ENCODE measurements at places on chromosomes 6 and 20. TPM values are rescaled to one million over a fixed set of nuclear protein-coding genes. Genes with fewer than 3 reads are reported as not detected.

The TNF gene
- not detected for total RNA-seq

DNA sequence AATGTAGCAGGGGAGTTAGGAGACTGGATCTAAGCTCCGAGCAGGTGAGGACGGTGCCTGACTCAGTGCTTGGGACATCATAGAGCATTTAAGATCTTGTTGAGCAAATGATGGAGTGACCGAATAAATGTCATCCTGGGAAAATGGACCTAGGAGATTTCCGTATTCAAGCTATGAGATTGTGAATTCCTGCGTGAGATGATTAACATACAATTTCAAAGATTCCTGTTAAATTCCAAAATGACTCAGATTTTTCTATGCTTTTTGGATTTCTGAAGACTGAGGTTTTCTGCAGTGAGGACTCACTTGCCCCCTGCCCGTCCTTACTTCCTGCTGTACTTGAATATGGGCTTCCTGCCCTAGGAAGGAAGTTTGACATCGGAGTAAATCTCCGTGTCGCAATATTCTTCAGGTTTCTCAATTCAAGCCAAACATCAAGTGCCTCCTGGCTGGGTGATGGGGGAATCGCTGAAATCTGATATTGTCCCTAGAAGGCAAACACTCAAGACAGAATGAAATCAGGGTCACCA, 5.2 kb downstream of the SYTL3 start:
- no peak for DNase-seq
- H3K27ac ChIP-seq = peak overlapping the region; percentile 72
- H3K36me3 ChIP-seq = no peaks in the 10 kb centered on the region
- no peak overlapping the region for H3K4me3 ChIP-seq
- H3K27me3 ChIP-seq = no peaks in the 10 kb centered on the region
- peaks cover 10% of the 10 kb centered on the region for H3K4me1 ChIP-seq

DNA sequence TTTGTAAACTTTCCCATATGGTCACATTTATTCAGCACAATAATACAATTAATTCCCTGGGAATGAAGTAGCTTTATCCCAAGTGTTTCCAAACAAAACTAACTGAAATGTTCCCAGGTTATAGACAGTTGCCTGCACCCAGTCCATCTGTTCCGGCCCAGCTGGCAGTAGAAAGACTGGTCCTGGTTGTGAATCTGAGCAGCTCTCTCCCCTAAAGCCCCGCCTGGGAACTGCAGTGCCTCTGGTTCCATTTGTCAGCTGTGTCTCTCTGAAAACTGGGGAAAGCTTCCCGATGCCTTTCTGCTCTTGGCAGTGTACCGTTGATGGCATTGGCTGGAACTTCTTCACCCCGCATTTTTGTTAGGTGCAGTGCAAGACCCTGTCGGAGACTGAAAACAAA, 8.7 kb downstream of the MTHFD1L start:
- peaks cover 2% of the 10 kb centered on the region for H3K27me3 ChIP-seq
- no peaks in the 10 kb centered on the region for H3K36me3 ChIP-seq
- peak overlapping the region; percentile 57 for H3K4me3 ChIP-seq
- peaks cover 16% of the 10 kb centered on the region for H3K4me1 ChIP-seq

DNA sequence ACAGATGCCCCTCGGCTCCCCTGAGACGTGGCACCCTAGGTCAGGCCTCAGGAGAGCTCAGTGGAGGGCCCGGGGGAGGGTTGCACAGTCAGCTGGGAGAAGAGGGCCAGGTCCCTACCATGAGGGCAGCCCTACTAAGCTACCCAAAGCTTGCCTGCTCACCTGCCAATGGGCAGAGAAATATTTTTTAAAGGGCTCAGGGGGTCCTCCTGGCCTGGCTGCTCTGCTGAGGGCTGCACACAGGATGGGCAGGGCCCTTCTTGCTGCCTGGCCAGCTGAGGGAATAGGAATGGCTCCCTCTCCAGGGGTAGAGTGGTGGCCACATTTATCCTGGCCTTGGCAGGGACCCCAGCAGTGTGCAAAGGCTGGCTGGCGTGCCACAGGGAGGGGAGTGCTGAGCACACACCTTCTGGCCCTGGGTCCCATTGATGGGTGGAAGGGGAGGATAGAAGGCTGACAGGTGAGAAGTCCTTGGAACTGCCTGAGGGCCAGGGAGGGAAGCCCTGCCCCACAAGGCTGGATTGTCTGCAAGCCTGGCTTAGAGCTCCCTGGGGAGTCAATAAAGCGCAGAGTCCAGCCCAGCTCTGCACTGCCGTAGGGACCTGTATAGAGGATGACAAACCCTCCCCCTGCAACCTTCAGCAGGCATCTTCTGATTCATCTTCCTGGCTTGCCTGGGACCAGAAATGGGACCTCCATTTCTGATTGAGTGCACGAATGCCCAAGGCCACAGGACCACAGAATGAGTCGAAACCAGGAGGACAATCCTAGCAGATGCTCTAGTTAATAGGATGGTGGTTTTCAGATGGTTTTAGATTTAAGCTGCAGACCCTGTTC, 62.1 kb downstream of the NOL4L start:
- peak overlapping the region; percentile 83 for H3K27ac ChIP-seq
- H3K27me3 ChIP-seq = peaks cover 36% of the 10 kb centered on the region
- peak overlapping the region; percentile 71 for H3K4me3 ChIP-seq
- DNase-seq = peak; percentile 66
- H3K4me1 ChIP-seq = peaks cover 61% of the 10 kb centered on the region

DNA sequence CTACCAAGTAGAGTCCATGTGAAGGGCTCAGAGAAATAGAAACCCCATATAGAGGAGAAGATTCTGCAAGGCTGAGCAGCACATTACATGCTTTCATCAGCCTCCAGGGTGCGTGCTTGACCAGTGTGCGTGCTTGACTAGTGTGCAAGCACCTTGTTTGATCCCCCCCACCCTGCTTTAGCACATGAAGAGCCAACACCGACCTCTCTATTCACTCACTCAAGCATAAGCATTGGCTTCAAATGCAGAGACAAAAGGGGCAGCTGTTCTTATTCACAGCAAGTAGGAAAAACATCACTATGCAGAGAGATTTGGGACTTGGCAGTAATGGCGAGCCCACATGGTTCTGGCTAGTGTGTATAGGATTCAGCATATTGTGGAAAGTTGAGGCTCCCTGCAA, 278.7 kb upstream of the RNF217 start:
- H3K36me3 ChIP-seq = peaks cover 3% of the 10 kb centered on the region
- no peak for DNase-seq
- no peak overlapping the region for H3K4me3 ChIP-seq
